Cardiac muscle cell (in vitro differentiated cells and primary cell): ENCODE measurements at places on chromosomes 4 and X.

DNA sequence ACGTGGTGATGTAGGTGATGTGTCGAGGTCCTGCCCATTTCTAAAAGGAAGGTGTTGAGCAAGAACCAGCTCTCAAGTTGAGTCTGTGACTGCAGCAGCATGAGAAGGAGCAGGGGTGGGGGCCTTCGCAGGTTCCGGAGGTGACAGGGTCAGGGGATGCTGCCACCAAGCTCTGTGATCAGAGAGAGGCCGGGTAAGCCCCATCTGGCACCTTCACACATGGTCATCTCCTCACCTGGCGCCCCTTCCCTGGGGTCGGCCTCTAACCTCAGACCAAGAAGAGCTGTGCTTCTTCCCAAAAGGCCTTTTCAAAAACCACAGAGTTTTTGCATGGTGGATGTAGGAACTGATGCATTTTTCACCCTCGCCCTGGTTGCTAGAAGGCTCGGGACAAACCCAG lies 137.6 kb downstream of the CPZ start:
- DNase-seq = no peak

GRCh38 chr4:101357751-101358150 lies 10.4 kb upstream of the PPP3CA start:
- no peak for DNase-seq

DNA sequence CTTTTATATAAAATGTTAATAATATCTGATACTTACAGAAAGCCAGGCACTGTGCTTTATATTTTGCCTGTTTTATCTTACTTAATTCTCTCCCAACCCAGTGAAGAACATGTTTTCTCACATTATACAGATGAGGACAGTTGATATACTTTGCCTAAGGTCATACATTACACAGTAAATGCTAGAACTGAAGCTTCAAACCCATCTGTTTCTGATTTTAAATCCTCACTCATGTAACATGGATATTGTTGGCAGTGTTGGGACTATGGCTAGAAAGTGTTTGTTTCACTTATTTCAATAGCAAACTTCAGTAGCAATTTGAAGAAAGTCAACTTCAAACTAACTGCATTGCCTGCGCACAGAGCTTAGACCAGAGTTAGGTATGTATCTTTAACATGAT lies 57.4 kb downstream of the RAPGEF2 start:
- DNase-seq = no peak

DNA sequence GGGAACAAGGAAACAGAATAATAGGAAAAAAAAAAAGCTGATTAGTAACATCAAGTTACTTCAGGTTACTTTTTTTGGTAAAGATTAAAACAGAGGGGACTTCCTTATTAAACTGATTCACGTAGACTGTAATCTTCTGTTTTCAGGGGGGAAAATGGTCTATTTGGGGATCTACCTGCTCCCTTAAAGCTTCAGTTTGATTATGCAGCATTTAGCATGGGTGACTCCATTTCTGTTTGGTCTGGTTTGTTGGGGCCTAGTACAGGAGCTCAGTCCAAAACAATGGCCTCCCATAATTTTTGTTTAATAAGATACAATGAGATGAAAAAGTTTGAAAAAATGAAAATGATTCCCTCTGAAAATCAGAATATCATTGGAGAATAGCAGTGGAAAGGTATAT lies 34.6 kb downstream of the TEC start:
- no peak for DNase-seq

- DNase-seq = no peak
These were observed 601 bp downstream of the SLC25A43 start for GRCh38 chrX:119399772-119400101.

DNA sequence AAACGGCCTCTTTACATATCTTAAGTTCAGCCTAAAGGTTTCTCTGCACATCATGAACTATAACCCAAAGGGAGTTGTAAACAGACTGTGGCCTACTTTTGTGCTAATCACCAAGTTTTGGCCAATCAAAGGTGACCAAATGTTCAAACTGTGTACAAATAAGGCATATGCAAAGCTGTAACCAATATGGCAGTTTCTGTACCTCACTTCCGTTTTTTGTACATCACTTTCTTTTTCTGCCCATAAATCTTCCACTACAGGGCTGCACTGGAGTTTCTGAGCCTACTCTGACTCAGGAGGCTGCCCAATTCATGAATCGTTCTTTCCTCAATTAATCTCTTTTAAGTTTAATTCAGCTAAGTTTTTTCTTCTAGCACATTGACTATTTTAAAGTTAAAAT lies 318.7 kb downstream of the SLC7A11 start:
- no peak for DNase-seq
